Stimulated activated CD4-positive, alpha-beta T cell treated with anti-CD3 and anti-CD28 coated beads, Interleukin-1b, Interleukin-23, amount 100 ng/mL, for 24 hours (primary cell): ENCODE measurements at places on chromosomes 2 and 18.
A peak's percentile ranks its signal among the peaks of the same experiment; 100 is the strongest.

DNA sequence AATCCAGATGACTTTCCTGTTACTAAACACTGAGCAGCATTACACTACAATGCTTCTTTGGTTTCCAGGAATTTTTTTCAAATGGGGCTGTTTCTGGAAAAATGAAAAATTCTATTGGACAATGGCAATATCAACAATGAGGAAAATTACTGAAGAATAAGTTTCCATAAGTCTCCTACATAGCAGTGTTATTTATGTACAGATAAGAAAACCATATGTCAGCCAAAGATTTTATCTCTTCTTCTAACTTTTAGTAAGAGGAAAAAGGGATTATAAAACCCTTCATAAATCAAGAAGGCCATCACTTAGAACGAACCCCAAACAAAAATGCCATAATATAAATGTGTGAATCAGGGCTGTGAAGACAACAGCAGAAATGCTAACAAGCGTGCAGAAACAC, 31.6 kb upstream of the NOSTRIN start:
- no peak for DNase-seq

DNA sequence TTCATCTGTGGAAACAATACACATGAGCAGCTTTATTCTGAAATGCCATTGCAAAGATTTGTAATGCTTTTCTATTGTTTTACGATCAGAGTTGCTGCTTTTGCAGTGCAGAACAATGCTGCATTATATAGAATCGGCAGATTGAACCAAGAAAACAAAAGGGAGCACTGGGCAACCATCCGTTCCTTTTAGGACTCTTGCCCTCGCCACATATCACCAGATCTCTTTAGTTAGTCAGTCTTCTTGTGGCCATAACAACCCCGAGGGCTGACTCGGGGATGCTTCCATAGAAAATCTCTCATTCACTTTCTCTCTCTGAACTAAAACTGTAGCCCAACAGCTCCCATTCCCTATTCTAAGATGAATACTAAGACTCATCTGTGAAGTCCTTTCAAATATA, 340.4 kb downstream of the NRXN1 start:
- DNase-seq: no peak

- DNase-seq: no peak
Measured at GRCh38 chr18:79599441-79599931, 80.1 kb upstream of the CTDP1 start.

DNA sequence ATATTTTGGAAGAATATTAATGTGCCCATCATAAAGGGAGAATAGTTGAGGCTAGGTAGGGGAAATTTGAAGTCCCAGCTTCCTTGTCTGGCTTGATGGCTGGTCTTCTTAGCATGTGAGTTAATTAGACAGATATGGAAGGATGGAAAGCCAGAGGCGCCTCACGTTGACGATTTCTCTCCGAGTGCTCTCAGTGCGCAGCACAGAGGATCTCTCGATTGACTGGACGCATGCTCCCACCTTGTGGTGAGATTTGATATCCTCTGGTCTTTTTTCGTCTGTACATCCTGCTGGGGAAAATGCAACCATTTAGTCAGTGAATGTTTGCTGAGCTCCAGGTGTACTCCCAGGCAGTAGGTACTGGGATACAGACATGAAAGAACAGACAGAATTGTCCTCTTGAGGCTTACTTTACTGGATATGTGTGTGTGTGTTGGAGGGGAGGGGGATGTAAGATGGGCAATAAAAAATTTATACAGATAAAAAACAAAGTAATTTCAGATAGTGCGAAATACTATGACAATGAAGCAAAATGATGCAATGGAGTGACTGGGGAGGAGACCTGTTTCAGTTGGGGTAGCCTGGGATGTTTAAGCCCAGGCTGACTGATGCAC, 66.9 kb upstream of the ZNG1B start:
- peak; percentile 21 for DNase-seq

- DNase-seq: no peak
Measured at GRCh38 chr2:118939994-118940393, 2.0 kb upstream of the MARCO start.

DNA sequence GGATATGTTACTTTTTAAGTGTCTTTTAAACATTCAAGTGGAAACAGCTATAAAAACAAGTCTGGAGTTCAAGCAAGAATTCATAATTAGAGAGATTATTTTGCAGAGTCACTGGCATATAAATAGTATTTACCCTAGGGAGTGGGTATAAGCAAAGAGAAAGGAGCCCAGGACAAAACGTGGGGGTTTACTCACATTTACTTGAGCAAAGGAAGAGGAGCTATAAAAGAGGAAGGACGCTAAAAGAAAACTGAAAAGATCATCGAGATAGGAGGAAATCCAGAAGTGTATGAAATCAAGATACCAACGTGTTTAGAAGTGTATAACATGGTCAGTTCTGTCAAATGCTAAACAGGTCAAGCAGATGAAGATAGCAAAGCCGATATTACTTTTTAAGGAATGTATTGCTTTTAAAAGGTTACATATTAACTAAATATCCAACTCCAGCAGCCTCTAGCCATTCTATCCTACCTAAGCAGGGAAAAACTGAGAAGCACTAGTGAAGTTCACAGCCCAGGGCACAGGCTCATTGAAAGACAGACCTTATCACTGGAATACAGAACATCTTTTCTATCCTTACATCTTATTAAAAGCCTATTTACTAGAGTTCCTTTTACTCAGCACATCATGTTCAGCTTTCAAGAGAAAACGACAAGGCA, 8.6 kb downstream of the KANSL1L start:
- DNase-seq: no peak

DNA sequence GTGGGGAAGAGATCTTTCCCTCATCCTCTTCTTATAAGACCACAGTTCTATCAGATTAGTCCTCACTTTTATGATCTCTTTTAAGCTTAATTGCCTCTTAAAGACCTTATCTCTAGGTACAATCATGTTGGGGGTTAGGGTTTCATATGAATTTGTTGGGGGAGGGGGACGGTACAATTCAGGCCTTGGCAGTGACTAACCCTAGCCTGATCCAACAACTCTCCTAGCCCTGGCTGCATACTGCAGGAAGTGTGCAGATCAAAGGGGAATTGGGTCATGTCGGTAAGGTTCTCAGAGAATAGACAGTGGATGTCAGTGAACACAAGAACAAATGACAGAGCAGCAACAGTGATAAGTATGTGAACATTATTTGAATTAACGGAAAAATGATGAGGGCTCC, 16.4 kb downstream of the CAPN13 start:
- no peak for DNase-seq

- DNase-seq: no peak
Measured at GRCh38 chr18:79510731-79511241, 115.1 kb downstream of the NFATC1 start.

- no peak for DNase-seq
Measured at GRCh38 chr2:62568983-62569837, 63.2 kb upstream of the TMEM17 start.

DNA sequence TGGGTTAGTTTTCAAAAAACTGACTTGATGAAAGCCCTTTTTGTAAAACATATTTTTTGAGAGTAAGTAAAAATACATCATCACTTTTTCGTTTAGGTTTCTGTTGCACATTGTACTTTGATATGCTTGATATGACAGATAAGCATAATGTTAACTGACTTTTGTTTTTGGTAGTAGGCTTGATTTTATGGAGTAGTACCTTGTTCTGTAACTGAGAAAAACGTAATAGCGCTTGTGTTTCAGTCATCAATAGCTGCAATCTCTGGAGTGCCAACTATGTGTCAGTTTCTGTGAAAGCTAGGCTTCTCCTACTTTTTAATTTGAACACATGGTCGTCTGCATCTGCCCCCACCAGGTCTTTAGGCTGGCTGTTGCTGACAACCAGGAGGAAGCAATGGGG, 1.3 kb downstream of the LCLAT1 start:
- DNase-seq: no peak

DNA sequence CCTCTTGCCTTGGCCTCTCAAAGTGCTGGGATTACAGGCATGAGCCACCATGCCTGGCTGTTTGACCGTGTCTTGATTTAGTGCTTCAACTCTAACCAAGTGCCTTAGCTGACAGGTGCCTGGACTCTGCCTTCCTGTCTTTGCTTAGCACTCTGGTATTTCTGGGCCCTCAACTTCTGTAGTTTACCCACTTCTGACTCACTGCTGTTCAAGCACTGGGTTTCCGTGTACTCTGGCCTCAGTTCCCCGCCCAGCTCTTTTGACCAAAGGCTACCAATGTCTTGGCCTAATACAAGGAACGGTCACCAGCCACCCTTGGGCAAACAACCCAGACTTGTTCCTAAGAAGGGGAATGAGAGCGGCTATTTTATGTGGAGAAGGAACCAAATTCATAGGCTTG, 35.7 kb upstream of the CABLES1 start:
- no peak for DNase-seq

DNA sequence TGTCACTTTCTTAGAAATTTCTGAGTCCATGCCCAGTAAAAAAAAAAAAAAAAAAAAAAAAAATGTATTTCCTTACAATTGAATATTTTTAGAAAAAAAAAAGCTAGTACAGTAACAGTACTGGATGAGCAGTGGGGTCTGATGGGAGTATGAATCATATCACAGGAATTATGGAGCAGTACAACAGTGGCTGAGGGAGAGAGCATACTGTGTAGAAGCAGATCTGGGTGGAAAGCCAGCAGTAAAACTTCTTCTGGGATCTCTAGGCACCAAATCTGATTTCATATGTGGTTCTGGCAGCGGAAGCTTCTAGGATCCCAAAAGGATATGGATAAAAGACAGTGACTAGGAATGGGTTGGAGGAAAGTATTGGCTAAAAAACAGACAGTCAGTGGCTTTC, 414.9 kb upstream of the FSHR start:
- DNase-seq: no peak

- DNase-seq: no peak
Measured at GRCh38 chr18:76351961-76352581, 143.0 kb downstream of the ZNF516 start.

DNA sequence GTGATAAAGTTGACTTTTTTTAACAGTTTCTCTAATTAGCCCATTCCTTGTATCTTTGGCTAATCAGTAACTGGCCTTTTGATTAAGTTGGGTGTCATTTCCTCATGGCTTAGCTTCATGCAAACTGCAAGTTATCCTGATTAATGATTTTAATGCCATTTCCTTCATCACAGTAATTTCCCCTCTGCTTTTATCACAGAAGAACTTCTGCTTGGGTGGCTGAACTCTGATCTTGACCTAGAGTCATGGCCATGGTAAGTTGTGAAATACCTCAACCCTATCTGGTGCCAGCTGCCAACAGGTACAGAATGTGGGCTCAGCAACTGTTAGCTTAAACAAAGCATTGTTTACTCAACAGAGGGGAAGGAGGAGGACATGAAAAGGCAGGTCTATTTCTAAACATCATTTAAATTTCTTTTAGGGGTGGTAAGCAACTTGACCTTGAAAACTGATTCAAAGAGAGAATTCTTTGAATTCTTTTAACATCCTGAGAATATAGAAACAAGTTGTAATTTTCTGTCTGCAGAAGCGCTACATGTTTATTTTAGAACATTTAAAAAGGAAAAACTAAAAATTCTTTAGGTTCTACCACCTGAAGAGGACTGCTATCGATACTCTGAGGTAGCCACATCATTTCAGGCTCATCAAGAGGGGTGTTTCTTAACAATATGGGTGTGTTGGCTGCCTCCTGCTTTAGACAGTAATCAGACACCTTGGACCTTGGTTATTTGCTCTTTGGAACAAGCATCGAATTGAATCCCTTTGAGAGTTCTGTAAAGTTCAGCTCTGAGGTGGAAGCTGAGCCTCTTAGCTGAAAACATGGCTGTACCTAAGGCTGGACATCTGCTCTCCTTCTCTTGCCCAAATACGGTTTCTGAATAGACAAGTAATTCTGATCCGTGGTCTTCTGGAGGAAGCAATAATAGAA, 39.7 kb downstream of the ANXA4 start:
- DNase-seq: no peak
